ENCODE measurements at places on chromosomes 16 and 17. TPM values are rescaled to one million over a fixed set of nuclear protein-coding genes. Genes with fewer than 3 reads are reported as not detected.

TBC1D3I gene
- total RNA-seq, result not detected

GDPD3 gene
- 0.57 TPM for total RNA-seq

DNA sequence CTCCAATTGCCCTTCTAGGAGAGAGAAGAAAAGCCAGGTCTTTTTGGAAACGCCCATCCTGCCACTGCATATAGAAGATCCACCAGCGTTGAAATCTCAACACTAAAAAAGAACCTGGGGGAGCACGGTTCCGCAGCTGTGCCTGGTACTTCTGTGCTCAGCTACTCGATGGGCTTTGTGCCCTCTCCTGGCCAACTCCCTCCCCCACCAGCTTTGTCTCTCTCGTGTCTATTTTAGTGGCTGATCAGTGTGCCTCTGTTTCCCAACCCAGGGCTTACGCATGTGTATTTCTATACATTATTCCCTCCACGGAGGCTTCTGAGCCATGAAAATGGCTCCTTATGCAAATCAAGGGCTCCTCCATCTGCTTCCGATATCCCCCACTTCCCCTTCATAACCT, 83.5 kb downstream of the RBFOX3 start:
- DNase-seq, result no peak

- no peak for DNase-seq
Measured at GRCh38 chr16:5005916-5006315, 27.8 kb downstream of the NAGPA start.

DNA sequence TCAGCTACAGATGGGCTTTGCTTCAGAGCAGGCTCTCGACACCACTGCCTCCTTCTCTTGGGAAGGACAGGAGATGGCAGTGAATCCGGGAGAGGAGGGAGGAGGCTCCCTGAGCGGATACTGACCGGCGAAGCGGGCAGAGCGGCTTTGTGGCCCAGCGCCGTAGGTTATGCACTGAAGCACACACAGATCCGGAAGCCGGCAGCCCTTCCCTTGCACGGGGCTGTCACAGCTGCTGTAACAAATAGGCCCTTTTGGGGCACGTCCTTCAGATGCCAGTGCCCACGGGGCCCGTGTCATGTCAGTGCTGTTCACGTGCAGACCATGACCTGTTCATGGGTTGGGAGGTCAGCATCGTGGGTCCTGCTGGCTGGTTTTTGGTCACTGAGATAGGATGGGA, 144.7 kb upstream of the CHMP6 start:
- DNase-seq, result no peak

GRCh38 chr17:77601054-77601979, 357.2 kb upstream of the TNRC6C start:
- no peak for DNase-seq

- DNase-seq, result no peak
Measured at GRCh38 chr17:42474276-42474675, 15.6 kb downstream of the ATP6V0A1 start.
